ENCODE measurements at places on chromosomes 3 and 15.

- no peak for DNase-seq
Measured at GRCh38 chr3:82004266-82004665, 242.8 kb upstream of the GBE1 start.

- no peak for DNase-seq
Measured at GRCh38 chr3:69848113-69848512, 108.8 kb downstream of the MITF start.

DNA sequence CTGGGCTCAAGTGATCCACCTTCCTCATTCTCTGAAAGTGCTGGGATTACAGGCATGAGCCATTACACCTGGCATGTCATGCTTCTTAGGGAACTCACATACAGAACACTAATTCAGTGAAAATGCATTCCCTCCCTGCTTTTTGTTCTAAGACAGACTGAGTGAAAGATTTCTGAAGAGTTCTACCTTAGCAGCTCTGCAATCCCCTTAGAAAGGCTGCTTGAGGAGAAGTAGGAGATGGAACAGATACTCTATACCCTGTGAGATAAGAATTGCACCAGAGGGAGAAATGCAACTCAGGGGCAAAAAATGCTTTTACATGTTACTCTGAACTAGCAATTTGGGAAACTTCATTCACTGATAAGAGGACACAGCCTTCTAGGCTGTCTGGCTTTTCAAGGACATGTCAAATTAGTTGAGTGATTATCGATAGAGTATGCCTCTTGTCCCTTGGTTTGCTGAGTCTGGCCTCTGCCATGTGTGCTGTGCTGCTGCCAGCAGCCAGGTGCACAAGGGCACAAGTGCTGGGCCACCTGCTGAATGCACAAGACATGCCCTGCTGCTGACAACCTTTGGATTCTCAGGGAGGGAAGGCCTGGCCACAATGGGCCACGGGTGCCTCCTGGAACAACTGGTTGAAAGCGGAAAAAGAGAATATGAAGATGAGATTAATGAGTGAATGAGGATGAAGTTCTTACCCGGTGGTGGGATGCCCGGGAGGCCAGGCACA lies 17.8 kb downstream of the UQCC5 start:
- no peak for DNase-seq

DNA sequence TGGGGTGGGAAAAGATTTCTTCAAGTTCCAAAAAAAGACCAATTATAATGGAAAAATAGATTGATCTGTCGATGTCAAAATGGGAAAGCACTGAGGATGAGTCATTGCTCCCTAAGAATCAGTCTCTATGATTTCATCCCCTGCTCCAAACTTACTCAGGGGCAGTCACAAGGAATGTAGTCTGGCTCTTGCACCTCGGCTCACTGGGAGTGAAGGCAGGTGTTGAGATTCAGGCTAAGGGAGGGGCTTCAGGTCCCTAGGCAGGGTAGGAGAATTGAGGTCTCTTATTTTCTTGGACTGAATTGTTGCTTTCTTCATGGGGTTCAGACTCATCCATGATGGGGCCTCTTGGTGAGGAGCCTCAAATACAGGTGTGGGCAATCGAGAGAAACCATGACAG lies 14.2 kb downstream of the ESYT3 start:
- DNase-seq, result no peak

GRCh38 chr3:78940626-78941025 lies 827.2 kb downstream of the ROBO1 start:
- DNase-seq, result no peak

- DNase-seq, result no peak
Measured at GRCh38 chr3:37338500-37338899, 164.1 kb upstream of the LRRFIP2 start.

DNA sequence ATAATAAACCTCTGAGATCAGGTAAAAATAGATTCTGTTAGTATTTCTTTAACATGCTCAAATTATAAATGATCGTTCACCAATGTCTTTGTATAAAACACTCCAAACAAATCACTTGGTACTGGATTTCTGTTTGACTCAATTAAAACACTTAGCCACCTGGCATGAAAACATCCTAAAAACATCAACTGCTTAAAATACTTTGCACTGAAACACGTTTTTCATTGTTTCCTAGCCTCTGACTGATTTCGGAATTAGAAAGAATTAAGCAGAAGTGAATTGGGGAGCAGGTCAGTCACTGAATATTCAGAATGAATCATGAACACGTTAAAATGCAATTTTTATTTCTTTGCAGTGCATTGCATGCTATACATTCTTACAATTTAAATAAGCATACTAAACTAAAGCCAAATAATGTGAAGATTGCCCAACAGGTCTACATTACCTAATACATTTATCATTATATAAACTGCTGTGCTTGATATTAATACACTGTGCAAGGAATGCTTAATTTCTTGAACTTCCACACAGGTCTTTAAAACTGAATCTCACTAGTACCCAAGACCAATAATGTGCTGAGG lies 1.6 kb downstream of the THRB start:
- no peak for DNase-seq

- no peak for DNase-seq
Measured at GRCh38 chr3:196398782-196399181, 33.4 kb downstream of the UBXN7 start.

GRCh38 chr3:32392536-32393302 lies 1.1 kb downstream of the CMTM7 start:
- DNase-seq, result no peak

DNA sequence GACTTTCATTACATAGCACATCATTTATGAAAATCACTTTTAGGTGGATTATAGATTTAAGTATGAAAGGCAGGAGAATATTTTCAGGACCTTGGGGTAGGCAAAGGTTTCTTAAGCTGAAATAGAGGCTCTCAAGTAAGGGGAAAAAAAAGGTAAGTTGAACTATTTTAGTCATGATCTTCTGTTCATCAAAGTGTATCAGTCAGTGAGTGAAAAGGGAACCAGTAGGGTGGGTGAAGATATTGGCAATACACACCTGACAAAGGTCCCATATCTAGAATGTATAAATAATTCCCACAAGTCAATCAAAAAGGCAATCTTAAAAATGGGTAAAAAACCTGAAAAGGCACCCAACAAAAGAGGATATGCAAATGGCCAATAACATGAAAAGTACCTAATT lies 218.6 kb downstream of the KLF13 start:
- no peak for DNase-seq

DNA sequence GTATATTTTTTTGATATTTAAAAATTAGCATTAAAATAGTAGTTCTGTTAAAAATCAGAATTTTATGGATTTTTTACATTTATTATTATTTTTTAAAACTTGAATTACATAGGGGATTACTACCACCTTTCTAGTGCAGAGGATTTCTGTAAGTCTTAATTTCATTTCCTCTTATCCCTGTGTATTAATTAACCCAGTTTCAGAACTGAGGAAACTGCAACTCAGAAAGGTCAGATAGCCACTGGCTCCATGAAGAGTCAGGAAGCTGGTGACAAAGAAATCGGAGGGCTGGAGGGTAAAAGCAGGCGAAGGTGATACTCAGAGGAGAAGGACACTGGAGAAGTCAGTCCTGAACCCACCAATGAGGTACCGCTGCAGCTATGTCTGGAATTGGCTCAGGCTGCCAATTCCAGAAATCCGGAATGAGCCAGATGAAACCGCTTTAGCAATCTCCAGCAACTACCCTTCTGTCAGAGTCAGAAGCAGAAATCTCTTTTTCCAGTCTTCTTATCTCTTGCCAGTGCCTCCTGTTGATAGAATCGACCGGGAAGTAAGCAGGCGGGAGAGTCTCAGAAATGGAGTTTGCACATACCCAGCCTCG lies 308.5 kb downstream of the SV2B start:
- DNase-seq, result no peak

- DNase-seq, result no peak
Measured at GRCh38 chr15:31317421-31318327, 9.0 kb upstream of the KLF13 start.

GRCh38 chr3:124860599-124860998 lies 26.6 kb downstream of the ITGB5 start:
- DNase-seq, result no peak

- DNase-seq, result no peak
Measured at GRCh38 chr15:31477851-31478701, 151.4 kb downstream of the KLF13 start.

DNA sequence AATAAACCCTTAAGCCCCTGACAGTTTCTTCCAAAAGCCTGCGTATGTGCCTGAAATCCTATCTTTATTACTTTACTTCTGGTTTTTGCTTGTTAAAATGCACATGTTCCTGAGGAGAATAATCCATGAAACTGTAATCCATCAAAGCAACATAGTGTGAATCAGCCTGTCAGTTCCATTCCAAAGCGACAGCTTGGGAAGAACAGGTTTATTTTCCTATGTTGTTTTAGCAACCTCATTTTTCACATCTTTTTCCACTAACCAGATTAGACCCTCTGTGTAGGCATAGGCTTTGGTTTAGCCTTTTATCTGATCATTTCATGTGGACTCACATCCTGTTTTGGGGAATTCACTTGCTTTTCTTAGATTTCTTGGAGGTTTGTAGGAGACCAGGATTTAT lies 988.0 kb downstream of the SQOR start:
- no peak for DNase-seq

DNA sequence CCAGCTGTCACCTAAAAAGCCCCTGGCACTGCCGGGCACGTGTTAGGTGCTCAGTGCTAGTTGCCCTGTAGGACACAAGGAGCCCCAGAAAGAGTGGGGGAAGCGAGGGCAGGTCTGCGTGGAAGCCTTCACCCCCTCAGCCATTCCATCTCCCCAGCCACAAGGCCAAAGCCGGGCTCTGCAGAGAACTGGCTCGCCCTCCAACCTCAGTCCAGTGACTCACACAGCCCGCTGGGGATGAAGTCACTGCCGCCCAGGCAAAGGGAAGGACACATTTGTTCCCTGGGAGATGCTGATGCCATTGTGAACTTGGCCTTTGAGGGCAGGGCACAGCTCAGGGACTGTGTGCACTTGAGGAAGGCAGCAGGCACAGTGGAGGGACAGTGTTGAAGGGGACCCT lies 48.1 kb downstream of the IQSEC1 start:
- no peak for DNase-seq

DNA sequence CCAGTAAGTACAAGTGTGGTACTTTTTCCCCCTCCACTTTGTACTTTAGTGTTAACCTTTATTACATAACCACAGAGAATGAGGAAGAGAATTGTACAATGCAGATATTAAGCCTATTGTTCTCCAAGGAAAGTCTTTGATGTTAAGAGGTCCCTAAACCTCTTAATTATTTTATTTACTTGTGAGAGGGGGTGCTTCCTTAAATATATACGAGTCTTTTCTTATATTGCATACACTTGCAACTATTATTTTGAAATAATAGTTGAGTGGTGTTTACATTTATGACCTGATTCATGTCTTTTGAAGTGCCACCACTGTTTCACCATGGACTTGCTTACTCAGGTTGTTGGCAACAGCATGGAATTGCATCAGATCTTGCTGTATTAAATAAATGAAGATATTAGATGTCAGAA lies 10.1 kb downstream of the USP3 start:
- no peak for DNase-seq

DNA sequence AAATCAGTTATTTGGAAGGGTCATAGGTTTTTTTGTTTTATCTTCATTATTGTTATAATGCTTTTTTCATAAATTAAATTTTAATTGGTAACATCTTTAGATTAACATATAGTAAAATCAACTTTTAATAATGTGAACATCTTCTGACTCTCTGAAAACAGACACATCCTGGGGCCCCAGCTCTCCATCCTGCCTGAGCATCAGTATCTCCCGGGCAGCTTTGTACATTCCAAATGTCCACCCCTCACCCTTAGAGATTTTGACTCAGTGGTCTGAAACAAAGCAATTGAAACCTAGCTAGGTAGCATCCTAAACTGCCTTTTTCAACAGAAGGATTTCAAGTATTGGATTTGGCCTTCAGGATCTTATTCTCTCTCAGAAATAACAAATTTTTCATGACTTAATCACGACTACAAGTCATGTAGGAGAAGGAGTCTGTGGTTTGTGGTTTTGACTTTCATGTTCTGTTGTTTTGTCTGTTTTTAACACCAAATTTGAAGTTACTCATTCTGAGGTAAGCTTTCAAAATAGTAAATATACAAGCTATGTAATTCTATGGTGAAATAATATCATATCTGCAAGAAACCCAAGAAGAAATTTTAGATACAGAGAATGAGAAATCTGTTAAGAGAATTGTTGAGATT lies 147.3 kb upstream of the UBE2E2 start:
- no peak for DNase-seq

DNA sequence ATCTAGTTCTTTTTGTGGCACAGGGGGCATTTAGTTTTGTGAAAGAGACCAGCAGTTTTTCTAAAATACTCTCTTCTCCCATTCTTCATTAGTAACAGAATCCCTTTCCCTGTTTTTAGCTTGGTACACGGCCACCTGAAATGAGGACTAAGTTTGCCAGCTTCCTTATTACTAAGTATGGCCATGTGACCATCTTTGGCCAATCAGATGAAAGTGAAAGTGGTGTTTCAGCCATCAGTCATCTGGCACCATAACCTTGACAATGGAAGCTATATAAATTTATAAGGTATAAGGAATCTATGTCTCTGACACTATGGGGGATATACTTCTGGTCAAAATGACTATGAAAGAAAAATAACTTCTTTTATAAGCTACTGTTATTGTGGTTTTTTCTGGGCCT lies 570.4 kb downstream of the AGBL1 start:
- DNase-seq, result no peak

- no peak for DNase-seq
Measured at GRCh38 chr3:118080889-118081288, 953.8 kb downstream of the IGSF11 start.

- DNase-seq, result no peak
Measured at GRCh38 chr3:105647047-105647446, 221.8 kb downstream of the CBLB start.

DNA sequence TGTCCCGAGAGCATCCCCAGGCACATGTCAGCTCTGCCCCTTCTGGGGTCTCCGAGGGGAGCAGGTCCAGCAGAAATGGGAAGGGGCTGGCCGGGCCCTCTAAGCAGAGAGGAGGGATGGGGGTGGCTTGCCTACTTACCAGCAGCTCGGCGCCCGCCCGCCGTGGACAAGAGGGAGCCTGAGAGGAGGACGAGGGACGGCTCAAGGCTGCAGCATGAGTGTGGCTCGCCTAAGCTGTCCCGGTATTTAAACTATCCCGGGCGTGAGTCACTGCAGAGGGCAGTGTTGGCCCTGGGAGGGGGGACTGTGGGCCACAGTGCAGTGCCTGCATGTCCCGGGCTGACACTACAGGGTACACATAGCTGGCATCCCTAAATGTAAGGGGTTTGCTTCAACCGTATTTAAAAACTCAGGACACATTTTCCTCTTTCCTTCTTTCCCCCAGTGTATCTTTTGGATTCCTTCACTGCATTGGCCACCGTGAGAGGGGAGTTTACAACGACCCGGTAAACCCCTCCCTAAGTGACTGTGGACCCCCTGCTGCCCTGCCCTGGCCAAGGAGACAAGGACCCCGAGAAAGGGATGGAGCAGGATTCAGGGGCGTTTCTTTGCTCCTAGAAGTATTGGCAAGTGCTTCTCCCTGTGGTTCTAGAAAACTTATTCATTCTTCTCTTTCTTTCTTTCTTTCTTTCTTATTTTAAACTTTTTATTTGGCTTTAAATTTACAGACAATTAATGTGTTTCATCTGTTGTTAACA lies at the start of gene LRRC15:
Gene LRRC15, minus strand, starts transcription at position 222 of the 758 bp plus-strand sequence. CDS start 8,700 bp downstream, outside the sequence.
- DNase-seq, result no peak

Measured in activated CD8-positive, alpha-beta memory T cell treated with anti-CD3 and anti-CD28 coated beads for 4 hours (primary cell).